ENCODE measurements at places on chromosomes 5 and 9. TPM values are rescaled to one million over a fixed set of nuclear protein-coding genes. Genes with fewer than 3 reads are reported as not detected.

HAVCR1 gene
- total RNA-seq: 0.42 TPM

- no peaks in the 10 kb centered on the region for H3K27me3 ChIP-seq
- H3K4me1 ChIP-seq: peaks cover 31% of the 10 kb centered on the region
- no peak overlapping the region for H3K27ac ChIP-seq
- DNase-seq: no peak
- no peak overlapping the region for H3K4me3 ChIP-seq
Observed at GRCh38 chr5:150612405-150612804, 28.1 kb upstream of the SYNPO start.

GRCh38 chr5:149730620-149731331, 666 bp downstream of the PPARGC1B start:
- no peaks in the 10 kb centered on the region for H3K27me3 ChIP-seq
- H3K4me3 ChIP-seq: peak overlapping the region; percentile 94
- H3K4me1 ChIP-seq: peaks cover 27% of the 10 kb centered on the region
- peaks cover 7% of the 10 kb centered on the region for H3K36me3 ChIP-seq

GRCh38 chr5:54717870-54718269, 200.3 kb downstream of the SNX18 start:
- H3K27me3 ChIP-seq: no peaks in the 10 kb centered on the region
- H3K27ac ChIP-seq: no peak overlapping the region
- H3K4me3 ChIP-seq: no peak overlapping the region
- no peak for DNase-seq

DNA sequence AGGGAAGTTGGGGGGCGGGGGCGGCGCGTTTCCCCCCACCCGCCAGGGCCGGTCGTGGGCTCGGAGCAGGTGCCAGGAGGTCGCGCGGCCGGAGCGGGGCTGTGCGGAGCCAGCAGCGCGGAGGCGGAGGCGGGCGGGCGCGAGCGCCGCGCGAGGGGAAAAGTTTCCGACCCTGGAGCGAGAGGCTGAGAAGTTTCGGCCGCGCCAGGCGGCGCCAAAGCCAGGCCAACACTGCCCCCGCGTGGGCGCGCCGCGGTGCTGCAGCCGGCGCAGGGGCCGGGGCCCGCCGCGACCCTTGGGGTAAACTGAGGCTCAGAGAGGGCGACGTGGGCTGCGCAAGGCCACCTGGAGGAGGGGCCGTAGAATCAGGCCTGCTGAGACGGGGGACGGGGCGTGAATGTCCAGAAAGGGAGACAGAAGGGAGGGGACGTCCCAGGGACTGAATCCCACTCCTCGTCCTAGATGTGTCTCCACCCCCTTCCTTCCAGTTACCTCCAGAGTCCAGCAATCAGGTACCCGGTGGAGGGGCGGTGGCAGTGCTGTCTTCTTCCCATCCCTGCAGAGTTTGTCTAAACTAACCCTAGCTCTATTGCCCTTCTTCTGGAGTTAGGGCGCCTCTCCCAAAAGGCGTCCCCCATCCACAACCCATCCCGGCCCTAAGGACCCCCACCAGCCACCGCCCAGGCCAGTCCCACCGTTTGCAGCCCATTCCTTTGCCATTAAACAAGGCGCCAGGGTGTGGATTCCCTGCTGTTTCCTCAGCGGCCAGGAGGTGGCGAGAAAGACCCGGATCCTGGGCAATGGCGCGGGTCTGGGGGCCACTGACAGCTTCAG, 10.2 kb downstream of the C9orf50 start:
- H3K4me1 ChIP-seq: peaks cover 13% of the 10 kb centered on the region
- no peaks in the 10 kb centered on the region for H3K36me3 ChIP-seq
- H3K27ac ChIP-seq: no peak overlapping the region
- peak overlapping the region; percentile 75 for H3K4me3 ChIP-seq

LCN15 gene
- not detected for total RNA-seq

- no peak overlapping the region for H3K27ac ChIP-seq
- no peaks in the 10 kb centered on the region for H3K27me3 ChIP-seq
- H3K36me3 ChIP-seq: peaks cover 10% of the 10 kb centered on the region
- DNase-seq: no peak
Observed at GRCh38 chr9:98777618-98778017, 18.7 kb downstream of the ANKS6 start.

DNA sequence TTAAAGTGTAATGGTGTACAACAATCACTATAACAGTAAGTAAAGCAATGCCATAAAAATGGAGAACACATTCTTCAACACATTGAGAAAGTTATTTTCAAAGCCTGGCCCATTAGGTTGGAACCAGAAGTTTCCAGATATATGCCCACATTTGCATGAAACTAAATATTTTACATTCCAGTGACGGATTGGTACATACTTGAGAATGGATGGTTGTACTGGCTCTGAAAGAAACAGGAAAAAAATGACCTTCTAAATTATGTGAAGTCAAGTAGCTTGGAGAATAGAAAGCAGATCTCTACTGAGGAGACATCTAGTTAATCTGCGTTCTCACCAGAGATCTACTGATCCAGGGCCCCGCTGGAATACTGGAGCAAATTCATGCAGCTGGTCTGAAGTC, 1037.0 kb downstream of the NR2F1-AS1 start:
- no peaks in the 10 kb centered on the region for H3K27me3 ChIP-seq
- H3K36me3 ChIP-seq: no peaks in the 10 kb centered on the region
- no peak for DNase-seq
- no peak overlapping the region for H3K27ac ChIP-seq
- H3K4me1 ChIP-seq: no peaks in the 10 kb centered on the region

DNA sequence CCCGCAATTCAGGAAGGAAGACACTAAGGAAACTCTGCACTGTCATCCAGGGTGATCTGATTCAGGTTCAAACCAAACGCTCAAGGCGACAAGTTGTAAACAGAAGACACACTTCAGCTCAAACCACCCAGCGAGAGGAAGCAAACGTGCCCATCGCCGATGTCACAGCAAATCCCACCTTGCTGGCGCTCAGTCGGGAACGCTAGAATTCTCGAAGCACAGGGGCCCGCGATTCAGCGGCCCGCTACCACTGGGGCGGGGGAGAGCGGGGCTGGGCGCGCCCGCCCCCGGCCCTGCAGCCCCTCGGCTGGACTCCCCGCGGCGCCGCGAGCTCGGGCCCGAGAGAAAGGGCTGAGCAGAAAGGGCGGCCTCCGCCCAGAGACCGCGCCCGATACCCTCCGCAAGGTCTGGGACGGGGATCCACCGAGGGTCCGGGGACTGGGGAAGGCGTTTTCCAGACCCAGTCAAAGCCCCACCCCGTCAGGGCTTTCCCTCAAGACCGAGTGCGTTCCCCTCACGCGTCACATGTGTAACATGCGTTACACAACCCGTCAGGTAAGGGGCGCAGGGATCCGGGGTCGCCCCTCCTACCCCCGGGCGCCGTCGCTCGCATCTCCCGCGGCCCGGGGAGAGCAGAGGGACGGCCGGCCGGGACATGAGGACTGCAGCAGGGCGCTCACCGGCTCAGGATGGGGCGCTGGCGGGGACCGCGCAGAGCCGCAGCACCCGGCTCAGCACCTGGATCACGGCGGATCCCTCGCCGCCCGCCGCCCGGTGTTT, 469 bp downstream of the AGTPBP1 start:
- peak; percentile 45 for DNase-seq
- H3K27me3 ChIP-seq: peaks cover 10% of the 10 kb centered on the region
- H3K4me3 ChIP-seq: peak overlapping the region; percentile 83
- peak overlapping the region; percentile 75 for H3K27ac ChIP-seq
- peaks cover 6% of the 10 kb centered on the region for H3K36me3 ChIP-seq

DNA sequence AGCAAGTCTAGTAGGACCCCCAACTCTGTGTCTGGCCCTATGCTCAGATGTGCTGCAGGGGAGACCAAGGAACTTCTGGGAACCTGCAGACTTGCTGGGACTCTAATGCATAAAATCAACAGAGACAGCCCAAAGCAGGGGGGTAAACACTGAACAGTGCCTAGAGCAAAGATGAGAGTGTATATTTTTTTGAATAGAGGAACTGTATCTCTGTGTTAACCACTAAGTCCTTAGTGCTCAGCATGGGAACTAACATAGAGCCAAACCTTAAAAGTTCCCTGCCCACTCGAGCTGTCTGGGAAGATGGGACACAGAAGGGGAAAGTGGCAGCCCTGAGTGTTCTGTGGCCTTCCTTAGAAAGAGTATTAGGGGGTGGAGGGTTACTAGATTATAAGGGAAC, 51.9 kb downstream of the C5orf15 start:
- H3K4me3 ChIP-seq: no peak overlapping the region
- no peaks in the 10 kb centered on the region for H3K36me3 ChIP-seq
- no peaks in the 10 kb centered on the region for H3K27me3 ChIP-seq
- H3K27ac ChIP-seq: no peak overlapping the region

DNA sequence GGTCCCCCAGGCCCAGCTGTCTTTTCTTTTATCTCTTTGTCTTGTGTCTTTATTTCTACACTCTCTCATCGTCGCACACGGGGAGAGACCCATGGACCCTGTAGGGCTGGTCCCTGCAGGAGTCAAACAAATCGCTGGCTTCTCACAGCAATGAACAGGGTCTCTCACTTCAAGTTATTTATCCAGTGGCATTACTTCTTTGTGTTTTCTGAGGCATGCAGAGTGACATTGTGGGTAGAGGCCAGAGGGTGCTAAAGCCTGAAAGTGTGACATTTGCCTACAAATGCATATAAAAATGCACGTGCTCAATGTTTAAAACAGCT, 127.6 kb downstream of the ST8SIA4 start:
- no peaks in the 10 kb centered on the region for H3K27me3 ChIP-seq
- H3K36me3 ChIP-seq: no peaks in the 10 kb centered on the region
- no peak overlapping the region for H3K27ac ChIP-seq
- DNase-seq: no peak

DNA sequence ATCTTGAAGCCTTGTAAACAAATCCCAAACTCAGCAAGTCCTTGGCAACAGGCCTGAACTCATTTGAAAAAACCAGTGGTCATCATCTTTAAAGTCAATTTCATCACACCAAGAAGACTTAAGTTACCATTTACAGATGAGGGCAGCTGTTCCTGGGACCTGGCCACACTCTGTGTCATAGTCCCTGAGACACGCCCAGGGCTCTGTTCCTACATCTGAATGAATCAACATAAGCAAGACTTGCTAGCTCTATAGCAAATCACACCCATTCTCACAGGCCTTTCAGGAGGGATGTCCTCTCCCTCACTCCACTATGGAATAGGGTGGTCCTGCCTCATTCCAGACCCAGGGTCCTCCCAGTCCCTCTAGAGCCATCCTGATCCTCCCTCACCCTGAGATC, 142.8 kb downstream of the NSG2 start:
- peaks cover 33% of the 10 kb centered on the region for H3K27me3 ChIP-seq
- peaks cover 10% of the 10 kb centered on the region for H3K4me1 ChIP-seq
- H3K36me3 ChIP-seq: no peaks in the 10 kb centered on the region
- DNase-seq: peak; percentile 53
- H3K4me3 ChIP-seq: no peak overlapping the region
- H3K27ac ChIP-seq: no peak overlapping the region

GRCh38 chr9:123957731-123958130, 27.8 kb upstream of the DENND1A start:
- H3K36me3 ChIP-seq: no peaks in the 10 kb centered on the region
- no peak overlapping the region for H3K4me3 ChIP-seq
- H3K4me1 ChIP-seq: peaks cover 9% of the 10 kb centered on the region
- no peak overlapping the region for H3K27ac ChIP-seq
- DNase-seq: peak; percentile 28
- H3K27me3 ChIP-seq: peaks cover 19% of the 10 kb centered on the region

DNA sequence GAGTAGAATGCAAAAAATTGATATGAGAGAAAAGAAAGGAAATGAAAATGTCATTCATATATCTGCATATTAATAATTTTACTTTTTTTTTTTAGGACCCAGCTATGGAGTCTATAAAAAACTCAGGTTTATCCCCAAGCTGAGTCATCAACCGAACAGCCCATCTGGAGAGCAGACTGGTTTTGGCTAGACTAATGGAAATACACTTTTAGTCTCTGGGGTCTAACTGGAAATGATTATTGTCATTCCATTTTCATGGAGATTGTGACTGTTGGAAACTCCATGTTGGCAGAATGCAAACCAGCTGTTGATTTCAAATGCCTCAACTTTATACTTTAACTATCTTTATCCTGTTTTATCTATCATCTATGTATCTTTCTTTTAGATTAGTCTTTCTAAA, 28.7 kb downstream of the ANXA1 start:
- H3K27me3 ChIP-seq: peaks cover 4% of the 10 kb centered on the region
- peaks cover 11% of the 10 kb centered on the region for H3K4me1 ChIP-seq
- peak; percentile 29 for DNase-seq
- H3K4me3 ChIP-seq: no peak overlapping the region

DNA sequence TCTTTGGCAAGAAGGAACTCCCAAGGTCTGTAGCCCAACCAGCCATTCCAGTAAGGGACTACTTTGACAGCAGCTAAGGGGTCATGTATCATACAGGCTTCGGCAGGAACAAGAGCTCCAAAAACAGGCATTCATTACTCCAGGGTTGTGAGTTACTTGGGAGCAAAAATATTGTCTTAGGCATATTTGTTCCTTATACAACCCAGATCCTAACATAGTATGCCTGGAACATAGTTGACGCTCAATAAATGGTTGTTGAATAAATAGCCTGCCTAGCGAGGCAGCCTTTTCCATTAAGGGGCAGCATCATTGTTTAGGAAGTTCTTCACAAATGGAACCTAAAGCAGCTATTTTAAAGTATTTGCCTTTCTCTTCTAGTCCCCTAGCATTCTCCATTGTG, 35.8 kb upstream of the FER start:
- H3K36me3 ChIP-seq: no peaks in the 10 kb centered on the region
- no peaks in the 10 kb centered on the region for H3K27me3 ChIP-seq
- H3K27ac ChIP-seq: no peak overlapping the region
- no peak for DNase-seq

CLIC3 gene
- 1.2 TPM for total RNA-seq

- no peak overlapping the region for H3K27ac ChIP-seq
- no peaks in the 10 kb centered on the region for H3K4me1 ChIP-seq
- H3K27me3 ChIP-seq: no peaks in the 10 kb centered on the region
- no peaks in the 10 kb centered on the region for H3K36me3 ChIP-seq
- DNase-seq: no peak
- H3K4me3 ChIP-seq: no peak overlapping the region
Observed at GRCh38 chr5:147483188-147483790, 26.6 kb downstream of the DPYSL3 start.

CMYA5 gene
- 0.61 TPM for total RNA-seq

DNA sequence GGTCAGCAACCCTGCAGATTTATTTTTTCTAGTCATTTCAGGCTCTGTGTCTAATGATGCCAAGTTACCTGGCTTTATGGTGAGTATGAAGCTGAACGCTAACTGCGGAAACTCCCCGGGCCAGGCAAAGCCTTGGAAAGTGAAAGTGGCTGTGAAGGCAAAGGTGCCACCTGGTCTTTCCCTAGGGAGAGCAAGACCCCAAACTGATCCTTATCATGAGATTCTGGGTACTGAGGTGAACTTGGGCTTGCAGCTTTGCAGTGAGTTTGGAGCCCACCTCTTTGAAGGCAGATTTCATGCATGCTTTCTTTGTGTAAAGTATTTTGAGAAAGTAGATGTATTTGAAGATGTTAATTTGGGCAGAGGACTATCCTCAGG, 63.3 kb downstream of the CARTPT start:
- peaks cover 6% of the 10 kb centered on the region for H3K36me3 ChIP-seq
- no peak overlapping the region for H3K4me3 ChIP-seq
- peaks cover 7% of the 10 kb centered on the region for H3K27me3 ChIP-seq
- H3K4me1 ChIP-seq: peaks cover 13% of the 10 kb centered on the region
- H3K27ac ChIP-seq: no peak overlapping the region

- peaks cover 4% of the 10 kb centered on the region for H3K4me1 ChIP-seq
- no peak overlapping the region for H3K4me3 ChIP-seq
- H3K27ac ChIP-seq: no peak overlapping the region
Observed at GRCh38 chr9:109855540-109855939, 75.5 kb downstream of the PALM2AKAP2 start.

- H3K27ac ChIP-seq: no peak overlapping the region
- DNase-seq: no peak
- H3K4me3 ChIP-seq: no peak overlapping the region
Observed at GRCh38 chr5:55316837-55317236, 9.0 kb downstream of the MTREX start.

- H3K36me3 ChIP-seq: no peaks in the 10 kb centered on the region
- H3K4me3 ChIP-seq: no peak overlapping the region
- peak; percentile 92 for DNase-seq
- H3K27me3 ChIP-seq: no peaks in the 10 kb centered on the region
- peaks cover 5% of the 10 kb centered on the region for H3K4me1 ChIP-seq
Observed at GRCh38 chr5:129771058-129771838, 23.4 kb downstream of the MINAR2 start.

Measured in MCF 10A (cell line).